Urinary bladder (tissue), 4 donors: ENCODE measurements at places on chromosomes 13 and 19. TPM values are rescaled to one million over a fixed set of nuclear protein-coding genes. Genes with fewer than 3 reads are reported as not detected.

CDC42EP5 gene
- 31.4 TPM for total RNA-seq

ZNF835 gene
- 4.3 TPM for total RNA-seq

DNA sequence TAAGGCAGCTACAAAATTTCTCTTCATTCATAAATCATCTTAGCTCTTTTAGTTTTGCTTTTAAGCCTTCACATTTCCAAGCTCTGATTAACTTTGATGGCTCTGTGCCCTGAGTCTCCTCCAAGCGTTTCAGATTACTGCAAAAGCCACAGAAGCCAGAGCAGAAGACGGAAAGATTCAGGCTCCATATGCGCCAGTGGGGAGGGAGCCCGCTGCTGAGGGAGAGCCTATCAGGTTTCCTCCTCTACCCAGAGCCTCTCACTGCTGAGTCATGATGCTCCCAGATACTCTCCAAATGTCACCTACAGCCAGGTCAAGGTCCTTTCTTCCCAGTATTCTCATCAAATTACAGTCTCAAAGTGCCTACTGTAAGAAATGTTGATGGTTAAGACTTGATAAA, 193.6 kb downstream of the RAP2A start:
- DNase-seq = peak; percentile 48

DNA sequence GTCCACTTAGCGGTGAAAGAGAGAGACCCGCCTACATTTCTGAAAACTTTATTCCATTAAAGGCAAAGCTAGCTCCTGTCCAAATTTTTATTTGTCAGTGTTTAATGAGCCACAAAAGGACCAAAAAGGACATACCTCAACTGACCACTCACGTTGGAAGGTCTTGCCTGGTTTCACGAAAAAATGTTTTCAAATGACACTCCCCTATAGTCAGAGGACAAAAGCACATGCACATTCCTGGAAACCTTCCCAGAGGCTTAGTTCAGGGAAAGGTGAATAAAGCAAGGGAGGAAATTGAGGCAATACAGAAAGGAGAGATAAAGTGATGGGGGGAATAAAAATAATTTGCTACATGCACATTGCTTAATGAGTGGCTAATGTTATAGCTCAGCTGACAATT, 55.6 kb downstream of the DOCK9 start:
- DNase-seq = no peak

- DNase-seq = no peak
Measured at GRCh38 chr13:112869202-112870050, 99.6 kb upstream of the MCF2L start.
